ENCODE measurements at places on chromosomes 6 and 20.
A peak's percentile ranks its signal among the peaks of the same experiment; 100 is the strongest.

DNA sequence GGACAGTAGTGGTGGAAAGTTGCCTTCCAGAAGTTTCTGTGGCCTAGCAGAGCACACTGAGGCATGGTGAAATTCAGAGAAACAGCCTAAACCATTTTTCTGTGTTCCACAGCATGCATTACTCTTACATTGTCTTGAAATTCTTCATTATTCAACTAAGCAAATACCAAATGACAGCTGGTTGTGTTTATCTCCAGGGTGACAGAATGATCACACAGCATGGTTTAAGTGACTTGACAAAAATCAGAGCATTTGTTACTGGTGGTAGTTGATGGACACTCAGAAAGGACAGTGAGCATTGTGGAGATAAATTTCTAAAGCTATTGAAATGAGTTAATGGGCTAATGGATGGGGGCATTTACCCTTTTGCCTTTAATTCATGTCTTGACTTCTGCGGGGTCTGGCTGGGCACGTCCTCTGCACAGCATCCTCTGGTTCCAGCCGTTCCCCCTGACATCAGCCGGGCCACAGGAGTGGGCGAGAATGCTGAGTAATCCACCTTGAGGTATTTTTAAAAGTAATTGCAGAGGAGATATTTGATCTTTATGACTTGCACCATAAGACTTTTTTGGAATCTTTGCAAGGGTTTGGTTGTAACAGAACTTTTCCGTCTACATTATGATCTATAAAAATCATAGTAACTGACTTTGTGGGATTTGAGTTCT lies 78.9 kb upstream of the SCP2D1 start:
- DNase-seq, result no peak

GRCh38 chr6:132188556-132189264 lies 212.6 kb downstream of the MOXD1 start:
- no peak for DNase-seq

GRCh38 chr6:144993870-144994269 lies 708.7 kb downstream of the UTRN start:
- DNase-seq, result no peak

DNA sequence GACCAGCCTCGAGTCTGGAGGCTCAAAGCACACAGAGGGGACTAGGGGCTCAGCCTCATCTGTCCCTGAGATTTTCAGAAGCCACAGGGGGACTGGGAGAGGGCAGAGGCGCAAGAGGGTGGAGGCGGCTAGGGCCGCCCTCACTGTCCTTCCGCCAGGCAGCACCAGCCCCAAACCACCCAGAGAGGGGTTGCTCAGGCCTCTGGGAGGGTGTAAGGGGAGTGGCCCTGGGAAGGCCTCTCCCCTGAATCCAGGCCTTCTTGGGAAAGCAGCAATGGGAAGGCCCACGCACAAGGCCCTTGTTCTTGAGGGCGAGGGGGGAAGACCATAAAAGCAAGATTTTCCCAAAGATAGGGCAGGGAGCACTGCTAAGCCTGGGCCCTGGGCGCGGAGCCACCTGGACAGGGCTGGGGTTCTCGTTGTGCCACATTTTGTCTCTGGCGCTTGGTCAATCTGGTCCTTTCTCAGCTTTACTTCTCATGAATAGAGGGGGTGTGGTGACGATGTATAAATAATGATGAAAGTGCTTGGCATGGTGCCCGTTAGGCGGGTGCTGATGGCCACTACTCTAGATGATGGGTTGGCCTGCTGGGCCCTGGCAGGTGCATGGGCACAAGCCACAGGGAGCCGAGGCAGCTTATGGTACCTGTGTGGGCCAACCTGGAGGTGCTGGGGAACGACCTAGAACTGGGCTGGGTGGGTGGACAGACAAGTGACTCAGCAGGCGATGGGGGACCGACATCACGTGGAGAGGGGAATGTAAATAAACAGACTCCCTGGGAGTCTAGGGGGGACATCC lies 4.8 kb downstream of the SAMD10 start:
- peak; percentile 96 for DNase-seq

DNA sequence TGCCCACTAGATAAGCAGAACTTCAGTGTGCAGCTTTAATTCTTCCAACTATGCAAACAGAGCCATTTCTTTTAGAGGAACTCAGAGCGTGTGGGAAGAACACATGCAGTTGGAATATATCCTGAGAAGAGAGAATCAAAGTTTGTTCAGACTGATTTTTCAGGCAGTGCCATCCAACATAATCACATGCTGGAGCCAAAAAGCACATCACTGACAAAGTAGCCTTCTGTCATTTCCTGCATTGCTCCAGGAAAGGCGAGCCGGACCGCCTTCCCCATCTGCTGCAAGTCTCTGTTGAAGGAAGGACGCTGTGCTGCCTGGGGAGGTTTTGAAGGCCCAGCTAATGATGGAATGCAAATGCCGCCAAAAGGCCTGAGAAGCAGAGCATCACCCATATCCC lies 98.4 kb downstream of the DOK5 start:
- DNase-seq, result no peak

- no peak for DNase-seq
These were observed 147.5 kb downstream of the BCAS1 start for GRCh38 chr20:53922901-53923314.

- DNase-seq, result peak; percentile 13
These were observed 33.9 kb downstream of the SLC17A4 start for GRCh38 chr6:25788305-25788922.

DNA sequence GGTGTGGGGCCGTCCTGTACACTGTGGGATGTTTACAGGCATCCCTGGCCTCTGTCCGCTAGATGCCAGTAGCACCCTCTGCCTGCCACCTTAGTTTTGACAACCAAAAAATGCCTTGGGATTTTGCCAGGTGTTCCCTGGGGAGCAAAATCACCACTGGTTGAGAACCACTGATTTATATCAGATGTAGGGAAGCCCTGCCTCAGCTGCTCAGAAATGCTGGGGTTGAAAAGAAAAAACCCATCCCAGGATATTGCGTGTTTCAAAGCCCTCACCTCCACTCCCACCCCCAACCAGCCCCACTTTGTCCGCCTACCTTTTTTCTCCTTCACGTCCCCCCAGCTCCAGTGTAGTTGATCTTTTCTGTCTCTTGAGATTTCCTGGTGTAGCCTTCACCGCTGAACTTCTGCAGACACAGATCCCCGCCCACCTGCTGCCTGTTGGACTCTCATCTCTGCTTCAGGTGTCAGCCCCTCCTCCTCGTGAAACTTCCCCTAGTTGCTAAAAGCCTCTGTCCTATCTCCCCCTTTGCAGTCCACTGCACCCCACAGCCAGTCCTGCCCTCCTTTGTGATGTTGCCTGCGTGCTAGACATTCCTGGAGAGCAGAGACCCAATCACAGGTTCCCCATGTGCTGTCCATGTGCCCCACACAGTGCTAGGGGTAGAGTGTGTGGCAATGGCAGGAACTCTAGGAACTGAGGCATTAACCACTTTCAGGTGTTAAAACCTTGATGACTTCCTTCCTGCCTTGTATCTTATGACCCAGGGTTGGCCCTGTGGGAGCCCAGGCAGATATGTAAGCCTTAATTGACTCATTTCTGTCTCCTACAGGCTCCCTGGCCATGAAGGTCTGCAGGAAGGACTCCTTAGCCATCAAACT lies 98.9 kb downstream of the TBC1D7 start:
- no peak for DNase-seq

DNA sequence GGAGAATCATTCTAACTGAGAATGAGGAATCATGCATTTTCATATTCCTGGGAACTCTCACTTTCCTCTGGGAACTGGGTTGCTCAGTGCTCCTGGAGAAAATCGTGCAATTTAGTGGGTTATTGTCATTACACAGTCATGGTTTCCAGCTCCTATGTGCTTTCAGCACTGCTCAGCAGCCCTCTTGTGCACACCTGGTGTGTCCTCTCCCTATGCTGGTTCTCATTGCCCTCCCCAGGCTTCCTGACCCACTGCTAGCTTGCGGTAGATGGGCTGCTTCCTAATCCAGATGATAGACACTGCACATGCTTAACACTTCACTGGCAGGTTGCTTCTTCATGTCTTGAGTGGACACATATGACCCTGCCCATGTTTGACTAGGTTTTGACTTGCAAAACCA lies 39.7 kb downstream of the TMEM200A start:
- no peak for DNase-seq

- no peak for DNase-seq
These were observed 98.3 kb downstream of the CDC5L start for GRCh38 chr6:44485601-44486401.

- no peak for DNase-seq
These were observed 98.0 kb downstream of the EPB41L2 start for GRCh38 chr6:130964808-130965604.

- no peak for DNase-seq
These were observed 93.8 kb upstream of the LY86 start for GRCh38 chr6:6494677-6495076.

DNA sequence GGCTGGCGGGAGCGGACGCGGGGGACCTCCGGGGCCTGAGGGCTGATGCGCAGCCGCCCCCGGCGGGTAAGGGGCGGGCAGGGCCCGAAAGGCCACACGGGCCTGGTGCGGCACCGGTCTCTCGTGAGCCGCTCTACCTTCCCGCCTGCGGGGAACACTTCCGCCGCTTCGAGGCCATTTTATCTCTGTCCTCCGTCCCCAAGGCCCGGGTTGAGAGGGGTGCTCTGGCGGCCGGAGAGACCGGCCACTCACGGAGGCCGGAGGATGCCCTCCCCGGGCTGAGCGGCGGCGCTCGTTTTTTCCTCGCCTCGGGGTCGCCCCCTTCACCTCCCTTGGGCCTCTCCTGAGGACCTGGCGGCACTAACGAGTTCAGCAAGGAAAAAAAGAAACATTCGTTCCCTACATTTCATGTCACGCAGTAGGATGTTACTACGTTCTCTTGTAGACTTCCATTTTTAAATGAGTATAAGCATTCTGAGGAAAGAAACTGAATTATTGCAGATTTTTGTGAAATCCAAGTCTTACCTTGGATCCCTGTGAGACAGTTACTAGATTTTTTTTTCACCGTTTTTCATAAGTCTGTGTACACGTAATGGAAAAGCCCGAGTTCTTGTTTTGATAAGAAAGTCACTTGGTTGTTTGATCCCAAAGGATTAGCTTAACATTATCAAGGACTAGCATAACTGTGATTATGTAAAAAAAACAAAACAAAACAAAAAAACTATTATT lies 575 bp downstream of the WTAP start:
- peak; percentile 76 for DNase-seq

DNA sequence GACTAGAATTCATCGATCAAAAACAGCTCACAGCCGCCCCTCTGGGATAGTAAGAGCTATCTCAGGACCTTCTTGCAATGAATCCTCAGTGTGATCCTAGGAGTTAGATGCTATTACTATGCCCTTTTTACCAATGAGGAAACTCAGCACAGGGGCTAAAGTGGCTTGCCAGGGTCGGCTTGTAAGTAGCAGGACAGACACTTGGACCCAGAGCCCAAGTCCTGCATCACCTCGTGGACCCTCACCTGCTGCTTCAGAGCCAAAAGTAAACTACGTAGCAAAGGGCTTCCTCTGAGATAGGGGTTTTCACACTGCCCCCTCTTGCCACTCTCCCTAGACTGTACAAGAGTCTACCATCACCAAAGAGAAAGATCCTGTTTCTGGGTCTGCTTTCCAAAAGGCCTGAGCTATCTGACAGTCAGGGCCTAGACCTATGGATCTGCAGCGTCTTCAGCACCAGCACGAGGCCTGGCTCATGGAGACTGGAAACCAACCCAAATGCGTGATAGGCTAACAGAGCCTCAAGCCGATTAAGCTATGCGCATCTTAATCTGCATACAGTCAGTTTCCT lies 172.3 kb downstream of the ANKRD60 start:
- DNase-seq, result no peak

DNA sequence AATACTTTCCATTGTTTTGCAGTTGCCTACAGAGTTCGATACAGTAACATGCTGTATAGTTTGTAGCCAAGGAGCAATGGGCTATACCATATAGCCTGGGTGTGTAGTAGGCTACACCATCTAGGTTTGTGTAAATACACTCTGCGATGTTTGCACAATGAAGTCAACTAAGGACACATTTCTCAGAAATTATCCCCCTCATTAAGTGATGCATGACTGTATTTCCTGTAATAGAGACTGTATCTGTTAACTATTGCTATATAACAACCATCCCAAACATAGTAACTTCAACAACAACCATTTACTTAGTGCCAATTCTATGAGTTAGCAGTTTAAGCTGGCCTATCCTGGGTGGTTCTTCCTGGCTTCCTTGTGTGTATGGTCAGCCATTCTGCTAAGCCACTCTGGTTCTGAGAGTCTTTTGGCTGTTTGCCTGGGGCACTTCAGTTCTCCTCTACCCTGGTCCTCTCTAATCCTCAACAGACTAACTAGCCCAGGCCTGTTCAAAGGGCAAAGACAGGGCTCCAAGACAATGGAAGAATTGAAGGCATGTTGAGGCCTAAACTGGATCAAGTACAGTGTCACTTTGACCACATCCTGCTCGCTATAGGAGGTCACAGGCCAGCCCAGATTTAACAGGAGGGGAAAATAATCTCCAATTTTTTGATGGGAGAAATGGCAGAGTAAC lies 124.0 kb downstream of the PLCB1 start:
- DNase-seq, result no peak

- no peak for DNase-seq
These were observed 11.6 kb upstream of the STX16 start for GRCh38 chr20:58639182-58640146.

- no peak for DNase-seq
These were observed 58.2 kb downstream of the SPACA1 start for GRCh38 chr6:88105741-88106340.

GRCh38 chr20:50627747-50628146 lies 63.6 kb downstream of the RIPOR3 start:
- no peak for DNase-seq

- no peak for DNase-seq
These were observed 43.6 kb upstream of the STXBP5 start for GRCh38 chr6:147160593-147160992.

DNA sequence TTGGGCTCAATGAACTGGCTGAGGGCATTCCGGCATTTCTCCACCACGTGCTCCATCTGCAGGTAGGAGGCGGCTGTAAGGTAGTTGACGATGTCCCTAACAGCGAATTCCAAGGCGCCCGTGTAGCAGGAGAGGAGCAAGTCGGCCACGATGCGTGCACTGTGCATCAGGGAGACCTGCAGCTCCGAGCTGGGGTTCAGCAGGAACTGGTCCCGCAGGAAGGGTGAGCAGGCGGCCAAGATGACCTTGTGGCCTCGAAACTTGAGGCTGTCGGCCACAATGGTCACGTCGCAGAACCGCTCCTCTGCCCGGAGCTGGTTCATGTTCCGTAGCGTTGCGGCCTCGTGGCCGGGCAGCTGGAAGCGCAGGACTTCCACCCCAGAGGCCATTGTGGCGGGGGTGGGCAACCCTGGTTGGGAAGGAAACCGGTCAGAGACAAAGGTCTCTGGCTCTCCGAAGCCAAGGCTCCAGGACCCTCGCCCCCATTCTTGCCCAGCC lies 920 bp downstream of the ZBTB12 start:
- no peak for DNase-seq
